ENCODE measurements at places on chromosomes 5 and 9. TPM values are rescaled to one million over a fixed set of nuclear protein-coding genes. Genes with fewer than 3 reads are reported as not detected.

SMIM32 gene
- 23.3 TPM for polyA plus RNA-seq

OGN gene
- 80.3 TPM for polyA plus RNA-seq

SOHLH1 gene
- not detected for polyA plus RNA-seq

MYORG gene
- polyA plus RNA-seq = 11.5 TPM

GLDC gene
- 18.4 TPM for polyA plus RNA-seq

DMRT1 gene
- not detected for polyA plus RNA-seq

LHX2 gene
- 0.49 TPM for polyA plus RNA-seq

DNA sequence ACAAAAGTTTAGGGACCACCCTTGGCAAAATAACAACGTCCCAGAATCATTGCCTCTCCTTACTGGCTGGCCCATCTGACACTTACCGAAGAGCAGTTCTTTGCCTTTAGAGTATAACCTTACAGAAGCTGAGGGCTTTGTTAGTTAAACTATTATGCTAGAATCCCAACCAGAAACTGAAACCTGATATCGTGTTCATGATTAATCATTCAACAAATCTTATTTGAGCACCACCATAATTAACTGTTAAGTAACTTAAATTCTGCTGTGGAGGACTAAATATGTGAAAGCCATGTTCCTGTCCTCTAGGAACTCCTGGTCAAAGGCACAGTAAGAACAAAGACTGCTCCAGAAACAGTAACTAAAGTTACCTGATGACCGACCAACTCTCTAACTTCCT lies 104.9 kb downstream of the ARL15 start:
- DNase-seq = no peak

DNA sequence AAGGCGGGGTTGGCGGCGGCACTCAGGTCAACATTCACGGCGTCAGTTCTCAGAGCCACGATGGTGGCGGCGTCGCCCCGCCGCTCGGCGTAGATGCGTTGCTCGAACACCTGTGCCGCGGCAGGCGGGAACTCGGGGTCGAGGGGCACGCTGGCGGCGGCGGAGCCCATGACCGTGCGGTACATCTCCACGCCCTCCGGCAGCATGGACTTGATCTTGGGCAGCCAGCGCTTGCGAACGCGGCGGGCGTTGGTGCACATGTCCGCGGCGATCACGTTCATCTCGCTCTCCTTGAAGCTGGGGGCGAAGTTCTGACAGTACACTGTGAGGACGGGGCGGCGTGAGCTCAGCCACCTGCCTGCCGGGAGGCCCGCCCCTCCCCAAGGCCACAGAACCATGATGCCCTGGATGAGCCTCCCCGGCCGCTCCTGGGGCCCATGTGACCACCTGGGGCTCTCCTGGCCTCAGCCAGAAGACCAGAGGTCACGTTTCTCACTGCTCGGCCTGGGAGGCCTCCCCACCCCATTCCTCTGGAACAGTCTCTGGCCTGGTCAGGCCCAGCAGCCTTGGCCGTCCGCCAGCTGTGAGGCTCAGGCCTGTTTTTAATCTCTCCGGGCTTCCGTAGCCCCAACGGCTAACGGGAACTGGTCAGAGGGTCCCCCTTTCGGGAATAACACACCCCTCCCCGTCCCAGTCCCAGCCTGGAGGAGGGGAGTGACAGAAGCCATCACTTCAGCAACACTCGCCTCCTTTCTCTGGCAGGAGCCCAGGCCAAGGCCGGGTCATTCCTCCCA lies 50.7 kb upstream of the UBAC1 start:
- DNase-seq = peak; percentile 68

DNA sequence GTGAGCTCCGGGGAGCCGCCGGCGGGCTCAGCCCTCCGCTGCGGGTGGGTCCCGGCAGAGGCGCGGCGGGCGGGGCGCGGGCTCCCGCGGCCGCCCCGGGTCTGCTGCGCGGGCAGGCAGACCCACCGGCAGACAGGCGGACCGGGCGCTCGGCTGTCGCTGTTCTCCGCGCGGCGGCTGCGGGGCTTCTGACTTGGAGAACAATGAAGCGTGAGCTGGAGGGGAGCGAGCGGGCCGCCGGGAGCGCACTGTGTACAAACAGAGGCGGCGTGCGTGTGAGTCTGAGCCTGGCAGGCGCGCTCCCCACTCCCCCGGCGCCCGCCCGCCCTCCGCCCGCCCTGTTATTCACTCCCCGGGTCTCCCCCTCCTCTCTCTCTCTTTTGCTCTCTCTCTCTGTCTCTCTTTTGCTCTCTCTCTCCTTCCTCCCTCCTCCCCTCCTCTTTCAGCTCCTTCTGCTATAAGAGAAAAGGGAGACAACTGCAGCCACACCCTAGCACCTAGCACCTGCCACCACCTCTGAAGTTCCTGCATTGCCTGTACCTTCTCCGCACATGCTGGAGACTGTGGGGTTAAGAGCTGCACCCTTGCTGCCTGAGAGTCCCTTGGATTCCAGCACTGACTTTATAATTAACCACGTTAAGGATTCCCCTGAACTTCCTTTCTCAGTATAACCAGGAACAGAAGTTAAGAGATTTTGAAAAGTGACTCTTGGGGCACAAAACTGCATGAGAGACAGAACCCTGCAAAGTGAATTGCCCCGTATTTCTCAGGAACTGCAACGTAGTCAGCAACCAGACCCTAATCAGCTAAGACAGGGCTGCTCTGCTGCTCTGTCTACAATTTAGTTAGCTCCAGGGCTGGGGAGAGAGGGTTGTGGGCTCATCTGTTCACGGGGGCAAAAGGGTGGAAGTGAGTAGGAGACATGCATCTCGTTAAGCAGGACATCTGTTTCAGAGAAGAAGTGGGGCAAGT lies at the start of gene EDIL3:
EDIL3 (minus strand) TSS at position 277 of the 972 bp plus-strand sequence. CDS start 506 bp downstream, outside the sequence.
- DNase-seq = peak; percentile 8

DNA sequence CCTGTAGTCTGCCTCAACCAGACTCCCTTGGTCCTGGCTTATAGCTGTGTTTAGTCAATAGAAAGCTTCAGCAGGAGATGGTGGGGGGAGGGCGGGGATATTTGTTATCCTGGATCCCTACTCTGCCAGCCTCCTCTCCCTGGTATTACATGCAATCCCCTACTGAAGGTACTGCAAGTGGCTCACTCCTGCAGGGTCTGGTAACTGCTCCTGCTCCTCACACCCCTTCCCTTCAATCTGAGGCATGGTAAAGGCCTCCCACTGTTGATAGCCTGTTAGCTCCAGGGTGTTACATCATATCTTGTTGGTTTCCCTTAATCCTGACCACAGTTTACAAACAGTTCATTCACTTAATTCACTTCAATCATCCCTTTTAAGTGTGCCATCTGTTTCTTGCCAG lies 137.5 kb downstream of the AP3B1 start:
- DNase-seq = no peak

GRCh38 chr9:92762781-92763708 lies 1.6 kb downstream of the BICD2 start:
- no peak for DNase-seq

- DNase-seq = no peak
Observed at GRCh38 chr5:133252133-133252480, 200.3 kb downstream of the HSPA4 start.

- no peak for DNase-seq
Observed at GRCh38 chr9:135901031-135901758, 6.2 kb downstream of the CAMSAP1 start.

DNA sequence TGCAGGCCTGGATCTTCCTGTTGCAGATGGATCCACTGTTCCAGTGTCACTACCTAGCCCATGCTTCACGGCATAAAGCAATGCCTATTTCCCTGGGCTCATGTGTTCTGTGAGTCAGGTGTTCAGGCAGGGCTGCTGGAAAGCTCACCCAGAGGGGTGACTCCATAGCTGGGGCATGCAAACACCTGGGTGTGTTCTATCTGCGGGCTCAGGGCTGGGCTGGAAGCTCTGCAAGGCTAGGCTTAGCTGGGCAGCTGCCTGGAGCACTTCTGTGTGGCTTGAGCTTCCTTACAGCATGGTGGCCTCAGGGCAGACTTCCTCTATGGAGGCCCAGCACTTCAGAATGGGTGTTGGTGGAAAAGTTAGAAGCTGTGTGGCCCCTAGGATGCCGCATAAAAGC lies 139.9 kb downstream of the GADD45G start:
- DNase-seq = no peak

GRCh38 chr9:110370315-110370714 lies 32.7 kb upstream of the TXNDC8 start:
- no peak for DNase-seq

DNA sequence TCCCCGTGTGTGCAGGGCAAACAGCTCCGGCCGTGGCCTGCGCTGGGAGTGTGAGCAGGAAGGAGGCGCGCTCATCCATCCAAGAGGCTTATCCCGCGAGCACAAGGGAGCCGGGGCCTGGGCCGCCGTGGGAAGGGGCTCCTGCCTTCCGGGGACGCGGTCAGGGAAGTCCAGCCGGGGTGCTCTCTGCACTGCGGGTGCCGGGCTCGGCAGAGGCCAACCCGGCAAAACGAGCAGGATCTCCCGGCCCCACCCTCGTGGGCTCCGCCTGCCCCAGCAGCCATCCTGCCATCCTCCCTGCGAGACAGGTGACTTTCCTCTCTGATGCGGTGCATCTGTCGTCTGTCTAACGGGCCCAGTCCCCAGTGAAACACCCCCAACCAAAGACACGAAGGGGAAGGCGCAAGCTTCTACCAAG lies 244.2 kb downstream of the AUH start:
- no peak for DNase-seq
